Vein endothelial cell (primary cell): ENCODE measurements at places on chromosomes 13 and 19. TPM values are rescaled to one million over a fixed set of nuclear protein-coding genes. Genes with fewer than 3 reads are reported as not detected.

Gene NHLRC3
- total RNA-seq = 7.8 and 8.9 TPM in 2 replicates

Gene RETN
- not detected in 2 replicates for total RNA-seq

Gene ZNF90
- total RNA-seq = 0.65 and 1.5 TPM in 2 replicates

Gene JSRP1
- total RNA-seq = not detected in 2 replicates

Gene JAK3
- total RNA-seq = 3.5 and 5.9 TPM in 2 replicates

Gene GIPC3
- 1.1 and 1.3 TPM in 2 replicates for total RNA-seq

Gene EFNB2
- 121 and 134 TPM in 2 replicates for total RNA-seq

Gene CYP4F2
- total RNA-seq = not detected in 2 replicates

Gene KLK6
- total RNA-seq = 0.29 TPM in 1 of 2 replicates, not detected in the other

Gene CPT1C
- total RNA-seq = 22.9 and 25.0 TPM in 2 replicates

Gene OR7D2
- not detected in 2 replicates for total RNA-seq

Gene PLK5
- not detected in 2 replicates for total RNA-seq

Gene TNFSF9
- total RNA-seq = 0.65 and 1.1 TPM in 2 replicates

Gene GJA3
- under 0.01 TPM in 1 of 2 replicates, not detected in the other for total RNA-seq

Gene MAMSTR
- 0.33 and 0.38 TPM in 2 replicates for total RNA-seq

Gene ZNF296
- total RNA-seq = 0.33 and 0.48 TPM in 2 replicates

Gene ZNF414
- 3.9 and 4.9 TPM in 2 replicates for total RNA-seq

Gene ZNF708
- total RNA-seq = 9.1 and 9.9 TPM in 2 replicates

Gene RNF113B
- not detected in 2 replicates for total RNA-seq

Gene HS6ST3
- 0.65 and 1.1 TPM in 2 replicates for total RNA-seq

Gene CCDC70
- total RNA-seq = not detected in 2 replicates

Gene WTIP
- 29.9 and 41.5 TPM in 2 replicates for total RNA-seq

Gene CERS4
- total RNA-seq = 6.2 and 8.0 TPM in 2 replicates

Gene CBY2
- not detected in 2 replicates for total RNA-seq

Gene FBXL12
- total RNA-seq = 16.5 and 17.3 TPM in 2 replicates

Gene PRTN3
- not detected in 2 replicates for total RNA-seq

Gene CTXN1
- 10.1 and 23.5 TPM in 2 replicates for total RNA-seq

Gene GJB2
- total RNA-seq = not detected in 2 replicates

Gene LILRB3
- not detected in 2 replicates for total RNA-seq

Gene INSR
- total RNA-seq = 77.0 and 149 TPM in 2 replicates

Gene FFAR3
- total RNA-seq = not detected in 2 replicates

Gene DLEU7
- not detected in 2 replicates for total RNA-seq

Gene SLC25A41
- 0.33 TPM in 1 of 2 replicates, not detected in the other for total RNA-seq

Gene TIMM29
- total RNA-seq = 31.0 and 36.3 TPM in 2 replicates

Gene CDC37
- total RNA-seq = 289 and 291 TPM in 2 replicates

Gene PRX
- 1.2 and 1.3 TPM in 2 replicates for total RNA-seq
